ENCODE measurements at places on chromosomes 6 and 20.
A peak's percentile ranks its signal among the peaks of the same experiment; 100 is the strongest.

DNA sequence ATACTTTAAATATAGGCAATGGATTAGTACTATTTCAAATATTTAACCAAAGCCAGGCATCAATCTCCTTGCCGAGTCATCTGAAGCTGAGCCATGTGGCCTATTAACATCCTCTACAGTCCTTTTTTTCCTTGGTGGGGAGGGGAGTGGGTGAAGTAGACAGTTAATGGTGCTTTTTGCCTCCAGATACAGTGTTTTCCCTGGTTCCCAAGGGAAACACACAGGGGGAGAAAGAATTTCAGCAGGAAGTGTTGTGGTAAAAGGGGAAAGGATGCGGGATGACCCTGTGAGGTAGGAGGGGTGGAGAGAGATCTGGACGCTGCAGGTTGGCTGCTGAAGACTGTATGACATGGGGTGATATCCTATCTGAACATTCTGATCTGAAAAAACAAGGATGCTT lies 9.6 kb downstream of the CLDN20 start:
- no peak for DNase-seq

GRCh38 chr6:43980004-43980795 lies 147.1 kb downstream of the MRPL14 start:
- no peak for DNase-seq

DNA sequence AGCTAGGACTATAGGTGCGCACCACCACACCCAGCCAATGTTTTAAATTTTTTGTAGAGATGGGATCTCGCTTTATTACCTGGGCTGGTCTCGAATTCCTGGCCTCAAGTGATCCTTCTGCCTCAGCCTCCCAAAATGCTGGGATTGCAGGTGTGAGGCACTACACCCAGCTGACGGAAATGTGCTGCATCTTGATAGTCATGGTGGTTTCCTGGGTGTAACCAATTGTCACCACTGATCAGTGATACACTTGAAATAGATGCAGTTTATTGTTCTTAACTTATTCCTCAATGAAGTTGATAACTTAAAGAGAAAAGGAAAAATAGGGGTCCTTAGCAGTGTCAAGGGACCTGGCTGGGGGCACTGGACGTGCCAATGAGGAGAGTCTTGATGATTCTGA lies 92.4 kb downstream of the PPP1R14C start:
- DNase-seq = no peak

GRCh38 chr6:31402324-31403282 lies 792 bp upstream of the MICA start:
- DNase-seq = peak; percentile 58
